ENCODE measurements at places on chromosomes 2 and 18.

GRCh38 chr2:74551530-74551929 lies 2.2 kb downstream of the LOXL3 start:
- no peak for DNase-seq

GRCh38 chr2:104804148-104804890 lies 49.6 kb upstream of the POU3F3 start:
- DNase-seq: no peak

DNA sequence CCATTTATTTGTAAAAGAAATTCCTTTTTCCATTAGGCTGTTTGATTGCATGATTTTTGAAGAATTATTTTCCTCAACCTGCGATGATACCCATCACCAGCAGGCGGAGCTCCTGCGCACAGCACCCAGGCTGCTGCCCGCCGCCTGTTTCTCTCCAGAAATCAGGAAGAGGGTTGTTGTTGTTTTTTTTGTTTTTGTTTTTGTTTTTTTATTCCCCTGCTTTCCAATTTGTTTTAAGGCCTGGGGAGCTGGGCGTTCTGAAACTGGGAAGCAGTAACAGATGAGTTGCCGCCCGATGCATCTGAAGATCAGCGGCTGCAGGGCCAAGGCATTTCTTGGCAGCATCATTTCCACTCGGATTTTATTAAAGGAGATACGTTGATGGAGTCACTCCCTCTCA lies 132.1 kb downstream of the MBP start:
- peak; percentile 19 for DNase-seq

- no peak for DNase-seq
Observed at GRCh38 chr18:58556331-58557007, 72.4 kb downstream of the ALPK2 start.

GRCh38 chr2:150166313-150167051 lies 321.0 kb downstream of the RND3 start:
- DNase-seq: no peak

DNA sequence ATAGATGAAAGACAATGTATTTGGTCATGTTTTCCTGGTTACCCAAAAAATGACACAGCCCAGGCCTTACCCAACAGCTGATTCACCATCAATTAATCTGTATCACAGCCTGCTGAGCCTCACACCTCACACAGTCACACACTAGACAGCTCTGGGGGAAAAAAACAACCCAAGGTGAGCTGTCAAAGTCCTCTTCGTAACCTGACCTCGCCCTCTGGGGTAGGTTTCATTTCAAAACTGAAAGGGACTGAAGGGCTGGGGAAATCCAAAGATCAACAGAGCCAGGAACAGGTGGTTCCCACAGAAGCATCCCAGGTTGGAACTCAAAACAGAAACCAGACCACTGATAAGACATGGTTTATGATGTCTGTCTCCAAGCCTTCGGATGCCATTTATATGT lies 18.2 kb upstream of the PCBP1 start:
- DNase-seq: no peak

- no peak for DNase-seq
Observed at GRCh38 chr18:45435810-45436209, 179.5 kb upstream of the SLC14A2 start.

DNA sequence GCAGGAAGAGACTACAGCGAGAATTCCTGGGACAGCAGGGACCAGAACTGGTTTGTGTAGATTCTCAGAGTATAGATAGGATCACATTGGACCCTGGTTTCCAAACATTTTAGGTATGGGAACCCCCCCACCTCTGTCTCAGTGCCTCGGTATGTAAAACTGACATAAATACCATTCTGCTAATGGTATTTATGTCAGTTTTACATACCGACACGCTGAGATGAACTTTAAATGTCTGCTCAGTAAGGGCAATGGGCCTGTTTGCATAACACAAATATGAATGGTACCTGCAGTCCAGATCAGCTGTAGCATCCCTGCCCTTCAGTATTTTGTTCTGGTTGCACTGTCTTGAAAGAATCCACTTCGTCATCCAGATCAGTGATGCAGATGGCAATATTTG lies 73.2 kb downstream of the WDSUB1 start:
- no peak for DNase-seq

GRCh38 chr2:173199294-173199693 lies 123.6 kb downstream of the MAP3K20 start:
- DNase-seq: no peak

DNA sequence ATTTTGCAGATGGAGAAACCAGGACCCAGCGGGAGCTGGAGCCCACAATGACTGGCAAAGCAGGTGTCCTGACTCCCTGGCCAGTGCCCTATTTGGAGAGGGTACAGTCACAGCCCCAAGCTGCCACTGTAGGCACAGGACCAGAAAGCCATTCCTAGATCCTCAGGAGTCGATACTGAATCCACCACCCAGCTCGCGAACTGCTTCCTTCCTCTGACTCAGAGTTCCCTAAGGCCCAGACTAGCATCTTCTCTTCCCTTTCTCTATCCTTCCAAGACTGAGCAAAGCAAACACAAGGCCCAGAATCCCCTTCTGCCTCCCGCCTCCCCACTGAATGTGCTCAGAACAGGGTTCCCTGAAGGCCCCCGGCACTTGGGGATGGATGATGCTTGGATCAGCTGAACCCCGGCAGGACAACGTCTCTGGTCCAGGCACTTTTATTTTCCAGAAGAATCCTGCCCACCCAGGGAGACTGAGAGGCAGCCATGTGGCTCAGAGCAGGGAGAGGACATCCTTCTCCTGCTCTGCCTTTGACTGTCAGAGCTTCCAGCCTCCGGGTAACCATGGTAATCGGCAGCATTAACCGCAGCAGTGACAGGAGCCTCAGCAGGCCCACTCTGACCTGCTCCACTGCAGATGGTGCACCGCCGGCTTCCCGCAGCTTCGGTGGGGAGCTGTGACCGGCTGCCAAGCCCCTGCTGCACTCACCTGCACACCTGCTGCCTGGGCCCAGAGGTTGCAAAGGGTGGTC lies 34.8 kb upstream of the KLHL29 start:
- no peak for DNase-seq

- peak; percentile 58 for DNase-seq
Observed at GRCh38 chr2:109510136-109511028, 103.4 kb downstream of the SEPTIN10 start.

GRCh38 chr2:112881217-112881985 lies 29.6 kb upstream of the IL37 start:
- no peak for DNase-seq

GRCh38 chr18:31557446-31557845 lies 34.2 kb upstream of the TTR start:
- no peak for DNase-seq

- no peak for DNase-seq
Observed at GRCh38 chr2:233375490-233376314, 21.4 kb downstream of the DGKD start.

GRCh38 chr2:120228503-120228902 lies 5.3 kb upstream of the TMEM185B start:
- DNase-seq: no peak

DNA sequence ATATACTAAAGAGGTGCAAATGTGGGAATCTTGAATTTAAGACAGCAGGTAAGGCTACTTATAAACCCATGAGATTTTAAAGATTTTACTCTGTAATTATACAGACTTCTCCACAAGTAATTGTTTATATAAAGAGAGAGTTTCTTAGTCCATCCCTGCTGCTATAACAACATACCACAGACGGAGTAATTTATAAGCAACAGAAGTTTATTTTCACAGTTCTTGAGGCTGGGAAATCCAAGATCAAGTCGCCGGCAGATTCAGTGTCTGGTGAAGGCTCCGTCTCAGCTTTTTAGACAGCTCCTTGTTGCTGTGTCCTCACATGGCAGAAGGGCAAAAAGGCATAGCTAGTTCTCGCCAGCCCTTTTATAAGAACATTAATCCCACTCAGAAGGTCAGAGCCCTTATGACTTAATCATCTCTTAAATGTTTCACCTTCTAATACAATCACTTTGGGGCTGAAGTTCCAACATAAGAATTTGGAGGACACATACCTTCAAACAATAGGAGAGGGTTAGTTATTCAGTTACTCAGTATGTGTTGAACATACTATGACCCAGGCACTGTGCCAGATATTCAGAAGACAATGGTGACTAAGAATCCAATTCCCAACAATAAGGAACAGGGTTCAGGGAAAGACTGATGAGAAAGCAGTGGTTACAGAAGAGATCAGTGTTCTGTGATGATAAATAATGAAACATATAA lies 466.0 kb downstream of the RIT2 start:
- no peak for DNase-seq

DNA sequence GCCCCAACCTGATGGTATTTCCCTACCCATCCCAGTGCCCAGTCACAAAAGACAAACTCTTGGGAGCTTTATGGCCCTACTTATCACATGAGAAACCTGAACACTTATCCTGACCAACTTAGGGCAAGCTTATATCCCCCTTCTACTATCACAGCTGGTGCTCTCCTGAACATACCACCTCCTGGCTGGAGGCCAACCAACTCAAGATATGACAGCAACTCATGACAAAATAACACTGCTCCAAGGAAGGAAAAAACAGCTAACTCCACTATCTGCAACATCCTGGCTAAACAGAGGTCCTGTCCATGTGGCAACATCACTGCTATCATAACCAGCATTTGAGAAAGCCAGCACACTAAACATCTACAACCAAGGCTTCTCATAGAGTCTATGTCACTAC lies 20.9 kb upstream of the CLASP1 start:
- DNase-seq: no peak

GRCh38 chr2:37643730-37644078 lies 27.7 kb downstream of the CDC42EP3 start:
- no peak for DNase-seq

GRCh38 chr18:64026350-64026749 lies 56.5 kb downstream of the SERPINB8 start:
- no peak for DNase-seq

DNA sequence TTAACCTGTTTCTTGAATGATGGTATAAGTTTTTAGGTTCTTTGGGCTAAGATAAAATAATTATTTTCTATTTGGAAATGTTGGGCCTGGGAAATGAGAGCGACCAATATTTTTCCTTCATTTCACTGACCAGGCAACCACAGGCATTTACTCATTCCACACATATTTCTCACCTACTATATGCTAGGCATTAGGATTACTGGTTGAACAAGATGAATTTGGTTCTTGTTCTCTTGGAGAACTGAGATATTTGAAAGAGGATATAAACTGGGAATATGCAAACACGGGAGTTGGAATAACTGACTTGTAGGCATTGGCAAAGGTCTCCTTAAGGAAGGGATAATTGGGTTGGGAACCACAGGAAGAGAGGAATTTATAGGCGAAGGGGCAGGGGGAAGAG lies 3.9 kb upstream of the MYL1 start:
- no peak for DNase-seq

DNA sequence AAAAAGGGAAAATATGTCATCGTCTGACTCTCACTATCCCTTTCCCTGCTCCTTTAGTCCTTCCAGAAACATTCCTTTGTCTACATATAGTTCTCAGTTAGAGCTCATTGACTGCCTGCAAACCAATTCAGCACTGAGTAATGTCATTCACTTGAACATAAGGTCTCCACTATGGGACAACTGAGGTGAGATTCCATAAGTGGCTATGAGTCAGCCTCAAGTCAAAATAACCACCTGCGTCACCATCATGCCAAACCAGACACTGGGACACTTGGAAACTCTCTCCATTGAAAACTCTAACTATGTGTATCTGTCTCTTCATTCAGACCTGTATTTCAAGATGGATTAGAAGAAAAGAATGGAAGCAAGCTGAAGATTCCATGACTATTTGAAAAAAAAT lies 878.0 kb upstream of the PIK3C3 start:
- no peak for DNase-seq

- no peak for DNase-seq
Observed at GRCh38 chr2:237759176-237759575, 39.4 kb upstream of the RBM44 start.

GRCh38 chr2:27735263-27735904 lies 36.1 kb upstream of the MRPL33 start:
- DNase-seq: no peak

- DNase-seq: no peak
Observed at GRCh38 chr2:187299122-187299906, 148.7 kb downstream of the CALCRL start.

DNA sequence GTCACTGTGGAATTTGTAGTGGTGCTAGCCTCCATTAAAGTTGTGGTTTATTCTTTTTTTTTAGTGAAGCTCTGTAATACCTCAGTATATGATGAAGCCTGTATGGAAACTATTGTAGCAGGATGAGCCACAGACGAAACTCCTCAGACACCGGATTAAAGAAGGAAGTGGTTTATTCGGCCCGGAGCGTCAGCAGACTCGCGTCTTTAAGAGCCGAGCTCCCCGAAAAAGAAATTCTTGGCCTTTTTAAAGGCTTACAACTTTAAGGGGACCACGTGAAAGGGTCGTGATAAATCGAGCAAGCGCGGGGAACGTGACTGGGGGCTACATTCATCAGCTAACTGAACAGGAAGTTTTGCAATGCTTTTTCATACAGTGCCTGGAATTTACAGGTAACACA lies 8.1 kb upstream of the CCL20 start:
- DNase-seq: no peak

- DNase-seq: no peak
Observed at GRCh38 chr2:112880696-112881095, 30.3 kb upstream of the IL37 start.

DNA sequence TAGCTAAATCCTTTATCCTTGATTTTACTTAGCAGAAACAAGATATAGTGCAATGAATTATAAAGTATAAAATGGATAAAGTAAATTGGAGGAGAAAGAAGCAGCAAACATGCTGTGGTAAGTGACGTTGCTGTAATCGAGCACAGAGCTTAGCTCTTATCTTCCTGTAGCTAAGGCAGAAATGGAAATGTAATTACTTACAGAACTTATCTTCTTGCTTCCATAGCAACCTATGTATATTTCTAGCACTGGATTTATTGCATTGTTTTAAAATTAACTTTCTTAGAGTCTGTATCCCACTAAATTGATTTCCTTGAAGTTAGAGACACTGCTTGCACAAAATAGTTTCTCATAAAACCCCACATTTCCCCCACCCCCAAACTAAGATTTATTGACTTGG lies 130.6 kb upstream of the MC4R start:
- no peak for DNase-seq

- no peak for DNase-seq
Observed at GRCh38 chr18:2572892-2573291, 1.5 kb downstream of the NDC80 start.

- no peak for DNase-seq
Observed at GRCh38 chr18:46625069-46625468, 32.0 kb downstream of the LOXHD1 start.

- DNase-seq: no peak
Observed at GRCh38 chr2:190653931-190654330, 5.0 kb downstream of the NAB1 start.

DNA sequence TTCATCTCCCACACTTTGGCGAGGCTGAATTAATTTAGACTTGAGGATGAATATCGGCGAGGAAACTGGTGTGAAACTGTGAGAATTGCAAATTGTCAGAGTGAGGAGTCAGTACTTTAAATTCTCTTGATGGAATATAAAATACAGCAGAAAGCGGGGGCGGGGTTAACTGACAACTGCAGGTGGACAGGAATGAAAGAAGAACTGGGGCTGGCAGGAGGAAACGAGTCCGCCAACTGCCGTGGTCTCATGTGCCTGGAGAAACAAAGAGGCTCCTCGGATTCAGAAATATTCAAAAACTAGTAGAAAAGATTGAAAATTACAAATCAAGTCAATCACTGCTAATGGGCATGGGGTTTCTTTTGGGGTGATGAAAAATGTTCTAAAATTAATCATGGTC lies 44.3 kb downstream of the MOGAT1 start:
- DNase-seq: no peak

- DNase-seq: no peak
Observed at GRCh38 chr2:17239550-17239949, 278.7 kb downstream of the RAD51AP2 start.

- no peak for DNase-seq
Observed at GRCh38 chr2:176094349-176094748, 1.8 kb downstream of the HOXD13 start.
